Muscle of arm (tissue), 14 donors: ENCODE measurements at places on chromosomes 5 and 9.

DNA sequence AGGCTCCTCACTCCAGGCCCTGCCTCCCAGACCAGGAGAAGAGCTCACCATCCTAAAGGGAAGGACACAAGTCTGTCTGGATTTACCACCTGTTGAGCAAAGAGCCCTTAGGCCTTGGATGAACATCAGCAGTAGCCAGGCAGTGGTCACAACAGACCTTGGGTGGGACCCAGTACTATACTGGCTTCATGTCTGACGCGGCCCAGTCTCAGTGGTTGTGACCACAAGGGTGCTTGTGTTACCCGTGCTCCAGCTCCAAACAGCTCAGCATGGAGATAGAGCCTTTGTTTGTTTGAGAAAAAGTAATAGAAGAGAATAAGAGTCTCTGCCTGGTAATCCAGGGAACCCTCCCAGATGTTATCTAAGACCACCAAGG lies 617.4 kb downstream of the BRINP1 start:
- no peak for DNase-seq

DNA sequence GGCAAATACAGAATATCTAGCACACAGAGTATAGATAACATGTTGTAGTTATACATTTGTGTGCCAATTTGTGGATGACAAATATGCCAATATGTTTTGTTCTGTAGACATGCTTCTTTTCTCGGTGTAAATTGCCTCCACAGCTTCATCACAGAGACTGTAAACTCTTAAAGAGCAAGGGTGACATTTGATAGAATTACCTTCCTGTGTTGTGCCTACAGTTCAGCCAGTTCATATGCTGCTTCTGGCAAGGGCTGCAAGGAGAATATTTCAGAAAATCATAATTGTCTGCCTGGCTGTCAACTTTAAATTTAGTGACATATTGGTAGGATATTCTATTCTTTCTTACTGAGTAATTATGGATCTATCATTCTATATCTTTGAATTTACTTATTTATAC lies 155.1 kb downstream of the MAT2B start:
- DNase-seq, result no peak

GRCh38 chr5:83401775-83402174 lies 69.8 kb upstream of the VCAN start:
- no peak for DNase-seq

GRCh38 chr9:130313103-130313858 lies 47.7 kb downstream of the HMCN2 start:
- no peak for DNase-seq

GRCh38 chr5:10525124-10525495 lies 38.8 kb upstream of the ANKRD33B start:
- no peak for DNase-seq

DNA sequence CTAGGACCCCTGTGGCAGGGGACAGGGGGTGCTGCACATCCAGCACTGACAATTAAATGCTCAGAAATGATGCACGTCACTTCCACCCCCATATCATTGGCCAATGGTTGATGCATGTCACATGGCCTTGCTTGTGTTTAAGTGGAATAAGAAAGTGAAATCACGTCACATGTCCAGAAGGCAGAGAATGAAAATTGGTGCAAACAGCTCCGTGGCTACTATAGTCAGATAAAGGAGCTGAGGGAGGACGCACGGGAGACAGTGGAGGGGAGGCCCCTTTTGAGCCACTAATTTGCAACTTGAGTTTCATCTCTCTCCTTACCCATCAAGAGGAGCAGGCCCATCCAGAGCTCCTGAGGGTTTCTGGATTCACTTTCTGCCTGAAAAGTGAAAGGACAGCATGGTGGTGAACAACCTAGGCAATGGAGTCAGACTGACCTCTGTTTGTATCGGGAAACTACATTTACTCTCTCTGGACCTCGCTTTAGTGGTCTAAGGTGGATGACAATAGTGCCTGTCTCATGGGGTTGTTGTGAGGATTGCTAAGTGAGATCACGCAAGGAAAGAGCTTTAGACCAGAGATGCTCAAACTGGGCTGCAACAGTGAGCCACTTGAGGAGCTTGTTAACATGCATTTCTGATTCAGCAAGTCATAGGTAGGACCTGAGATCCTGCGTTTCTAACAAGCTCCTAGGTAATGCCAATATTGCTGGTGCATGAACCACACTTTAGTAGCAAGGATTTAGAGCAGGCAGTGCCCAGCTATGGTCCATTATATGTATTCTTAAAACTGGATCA lies 133.9 kb upstream of the ADRA1B start:
- DNase-seq, result no peak

- DNase-seq, result no peak
Observed at GRCh38 chr9:21294364-21294774, 10.7 kb downstream of the IFNA5 start.

DNA sequence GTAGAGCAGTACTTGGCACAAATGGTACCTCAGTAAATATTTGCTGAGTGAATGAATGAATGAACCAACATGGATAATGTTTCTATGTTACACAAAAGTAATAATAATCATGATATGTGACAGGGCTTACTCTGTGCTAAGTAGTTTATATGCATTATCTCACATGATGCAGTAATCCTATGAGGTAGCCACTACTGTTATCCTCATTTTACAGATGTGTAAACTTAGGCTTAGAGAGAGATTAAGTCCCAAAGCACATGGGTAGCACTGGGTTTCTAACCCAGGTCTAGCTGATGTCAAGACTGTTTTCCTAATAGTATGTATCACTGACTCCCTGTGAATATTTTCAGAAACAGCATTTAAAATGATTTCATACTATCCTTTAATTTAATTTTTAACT lies 44.1 kb upstream of the VDAC1 start:
- no peak for DNase-seq

DNA sequence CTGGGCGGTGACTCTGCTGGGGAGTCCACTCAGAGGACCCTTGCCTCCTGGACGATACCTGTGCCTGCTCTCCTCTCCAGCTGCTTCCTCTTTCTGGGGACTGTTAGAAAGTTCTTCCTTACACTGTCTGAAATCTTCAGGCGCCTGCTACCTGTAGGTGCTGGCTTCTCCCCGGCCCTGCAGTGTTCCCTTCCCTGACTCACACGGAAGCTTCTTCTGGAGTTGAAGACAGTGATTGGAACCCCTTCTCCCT lies 562 bp downstream of the GSN start:
- no peak for DNase-seq

DNA sequence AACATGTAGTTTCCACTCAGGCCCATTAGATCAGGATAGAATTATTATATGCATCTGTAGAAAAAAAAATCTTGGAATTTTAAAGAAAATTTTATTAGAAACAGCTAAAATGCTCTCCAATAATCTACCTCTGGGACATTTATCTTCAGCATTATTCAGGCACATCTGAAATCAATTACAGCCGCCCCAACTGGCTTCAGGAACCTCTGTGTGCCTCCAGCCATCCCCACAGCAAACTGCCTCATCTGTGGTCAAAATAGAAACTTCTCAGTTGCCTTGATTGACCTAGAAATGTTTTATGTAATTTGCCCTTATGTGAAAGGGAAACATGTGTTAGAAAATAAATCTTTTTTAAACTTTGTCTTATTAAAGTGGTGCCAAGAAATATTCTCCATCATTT lies 120.1 kb upstream of the LPAR1 start:
- DNase-seq, result peak; percentile 78

GRCh38 chr5:35046774-35047173 lies 975 bp downstream of the AGXT2 start:
- no peak for DNase-seq

DNA sequence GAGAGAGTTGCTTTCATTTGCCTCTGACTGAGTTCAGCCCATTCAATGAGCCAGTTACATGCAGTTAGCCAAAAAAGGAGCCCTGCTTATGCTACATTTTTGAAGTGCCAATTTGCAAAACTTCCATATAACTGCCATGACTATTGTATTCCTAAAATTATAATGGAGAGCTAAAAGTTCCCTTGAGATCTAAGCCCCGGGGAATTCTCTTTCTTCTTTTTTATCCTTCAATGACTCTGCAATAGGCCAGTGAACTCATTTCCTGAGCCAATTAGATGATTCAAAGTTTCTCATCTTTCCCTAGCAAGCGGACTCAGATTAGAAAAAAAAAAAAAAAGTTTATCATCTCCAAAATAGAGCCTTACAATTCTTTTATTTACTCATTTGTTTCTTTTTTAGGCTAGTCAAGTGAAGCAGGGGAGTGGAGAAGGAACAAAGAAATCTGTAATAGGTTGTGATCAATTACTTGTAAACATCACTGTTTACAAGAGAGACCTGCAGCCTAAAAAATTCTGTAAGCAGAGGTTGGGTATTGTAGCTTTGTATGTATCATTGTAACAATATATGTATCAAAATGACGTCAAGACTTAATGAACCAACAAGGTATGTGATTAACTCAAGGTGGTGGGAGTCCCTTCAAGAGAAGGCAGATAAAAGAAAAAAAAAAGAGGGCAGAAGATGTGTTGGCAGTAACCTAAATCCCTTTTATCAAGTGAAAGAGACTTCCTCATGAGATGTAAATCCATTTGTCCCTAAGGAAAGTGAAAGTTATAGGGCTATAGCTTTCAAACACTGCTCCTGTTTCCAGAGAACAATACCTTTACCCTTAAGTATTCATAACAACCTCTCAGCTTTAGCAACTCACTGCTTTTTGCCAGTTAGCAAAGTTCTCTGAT lies 48.7 kb upstream of the HOMER1 start:
- no peak for DNase-seq

GRCh38 chr9:18996211-18996610 lies 36.8 kb downstream of the SAXO1 start:
- DNase-seq, result no peak

- DNase-seq, result no peak
Observed at GRCh38 chr5:42596817-42597216, 159.8 kb upstream of the CCDC152 start.

GRCh38 chr9:83708515-83709158 lies 879 bp upstream of the UBQLN1 start:
- DNase-seq, result peak; percentile 73

- peak; percentile 91 for DNase-seq
Observed at GRCh38 chr9:95157481-95158151, 159.9 kb downstream of the FANCC start.

DNA sequence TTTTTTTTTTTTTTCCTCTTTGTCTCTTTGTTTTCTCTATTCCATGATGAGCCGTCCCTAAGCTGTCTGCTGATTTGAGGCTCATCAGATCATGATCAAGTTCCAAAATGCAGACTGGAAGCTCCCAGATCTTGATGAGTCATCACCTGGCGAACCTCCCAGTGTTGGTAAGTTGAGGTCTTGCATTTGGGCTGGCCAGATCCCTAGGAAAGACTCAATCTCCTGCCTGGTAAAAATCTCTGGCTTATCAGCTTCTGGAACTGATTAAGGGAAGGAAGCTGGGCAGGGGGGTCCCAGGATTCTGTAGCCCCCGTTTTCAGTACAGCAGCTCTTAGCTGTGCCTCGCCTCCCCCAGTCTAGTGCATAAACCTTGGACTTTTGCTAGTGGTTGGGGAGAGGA lies 69.0 kb downstream of the TSPAN17 start:
- peak; percentile 12 for DNase-seq

DNA sequence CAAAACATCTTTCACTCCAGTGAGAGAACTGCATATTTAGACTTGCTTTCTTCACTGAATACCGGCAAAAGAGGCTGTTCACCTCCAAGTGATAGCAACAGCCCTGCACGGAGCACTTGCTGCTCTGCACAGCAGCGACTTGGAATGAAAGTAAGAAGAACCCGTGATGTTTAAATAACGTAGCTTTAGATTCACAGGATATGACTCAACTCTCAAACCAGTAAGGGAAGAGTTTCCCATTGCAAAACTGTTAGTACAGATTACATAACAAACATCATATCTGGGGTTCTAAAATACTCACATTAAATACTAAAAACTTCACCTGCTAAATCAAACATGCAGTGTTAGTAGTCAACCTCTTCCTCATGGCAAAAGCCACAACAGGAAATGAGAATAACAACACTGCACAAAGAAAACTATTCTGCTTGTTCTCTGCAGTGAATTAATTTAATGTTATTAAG lies 203.4 kb downstream of the MCTP1 start:
- peak; percentile 36 for DNase-seq

GRCh38 chr9:129489838-129490582 lies 130.9 kb downstream of the C9orf50 start:
- no peak for DNase-seq

GRCh38 chr5:107857785-107858184 lies 187.0 kb upstream of the EFNA5 start:
- DNase-seq, result no peak

GRCh38 chr5:116374434-116374852 lies 200.2 kb downstream of the SEMA6A start:
- DNase-seq, result no peak

DNA sequence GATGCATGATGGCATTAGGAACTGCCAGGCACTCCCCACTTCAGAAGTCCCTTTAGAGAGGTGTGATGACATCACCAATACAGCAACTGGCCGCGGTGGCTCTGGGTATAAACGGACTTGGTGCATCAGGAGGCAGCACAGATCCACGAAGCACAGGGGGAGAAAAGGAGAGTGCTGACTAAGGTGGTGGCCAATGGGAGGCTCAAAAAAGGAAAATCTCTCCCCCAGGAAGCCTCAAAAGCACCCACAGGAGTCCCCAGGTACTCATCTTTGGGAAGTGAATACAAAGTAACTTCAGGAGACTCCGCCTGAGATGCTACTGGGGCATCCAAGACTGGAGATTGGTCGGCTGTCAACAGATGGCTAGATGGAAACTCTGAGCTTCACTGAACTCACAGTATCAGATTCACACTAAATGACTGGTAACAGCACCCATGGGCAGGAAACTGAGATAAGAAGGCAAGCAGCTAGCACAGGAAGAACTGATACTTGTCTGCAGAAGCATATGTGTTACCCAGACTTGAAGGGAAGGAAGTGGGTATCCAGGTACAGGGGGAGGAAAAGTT lies 7.6 kb downstream of the TTC39B start:
- no peak for DNase-seq

DNA sequence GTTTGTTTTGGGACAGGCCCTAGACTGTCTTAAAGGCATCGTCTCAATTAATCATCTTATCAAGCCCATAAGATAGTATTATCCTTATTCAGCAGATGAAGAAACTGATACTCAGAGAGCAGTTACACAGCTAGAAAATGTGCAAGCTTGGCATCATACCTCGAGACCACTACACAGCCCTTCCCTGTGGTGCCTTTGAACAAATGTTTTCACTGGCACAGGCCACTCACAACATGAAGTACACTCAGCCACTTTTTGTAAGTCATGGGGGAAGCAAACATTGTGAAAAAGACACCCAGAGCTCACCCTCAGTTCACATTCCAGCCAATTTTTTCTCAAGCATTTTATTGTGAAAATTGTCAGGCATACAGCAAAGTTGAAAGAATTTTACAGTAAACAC lies 122.5 kb downstream of the WDR41 start:
- DNase-seq, result no peak

- no peak for DNase-seq
Observed at GRCh38 chr9:93057703-93058354, 672 bp upstream of the SUSD3 start.

GRCh38 chr9:126754436-126755316 lies 50.2 kb upstream of the ZBTB43 start:
- DNase-seq, result no peak

DNA sequence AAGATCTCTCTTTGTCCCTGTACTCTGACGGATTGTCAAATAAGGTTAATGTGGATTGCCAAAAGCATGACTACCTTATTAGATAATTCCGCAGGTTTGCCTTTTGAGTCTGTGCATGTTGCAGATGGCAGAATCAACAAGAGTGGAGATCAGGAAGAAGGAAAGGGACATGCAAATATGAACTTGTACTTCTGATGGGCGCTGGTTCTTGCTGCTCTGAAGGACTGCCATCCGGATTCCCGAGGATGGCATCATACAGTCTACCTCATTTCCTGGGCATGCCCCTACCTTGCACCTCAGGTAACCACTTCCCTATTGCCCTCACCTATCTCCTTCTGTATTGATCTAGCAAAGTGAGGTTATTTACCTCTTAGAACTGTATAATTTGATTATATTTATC lies 504.2 kb downstream of the ACTL7B start:
- no peak for DNase-seq

- no peak for DNase-seq
Observed at GRCh38 chr5:172954751-172955159, 4.5 kb upstream of the RPL26L1 start.
